Effector memory CD8-positive, alpha-beta T cell (primary cell): ENCODE measurements at places on chromosomes 16 and 17.

- DNase-seq: no peak
These were observed 44.3 kb downstream of the TRAF4 start for GRCh38 chr17:28788100-28788499.

- DNase-seq: no peak
These were observed 65.2 kb upstream of the ZNF469 start for GRCh38 chr16:88317613-88317965.

DNA sequence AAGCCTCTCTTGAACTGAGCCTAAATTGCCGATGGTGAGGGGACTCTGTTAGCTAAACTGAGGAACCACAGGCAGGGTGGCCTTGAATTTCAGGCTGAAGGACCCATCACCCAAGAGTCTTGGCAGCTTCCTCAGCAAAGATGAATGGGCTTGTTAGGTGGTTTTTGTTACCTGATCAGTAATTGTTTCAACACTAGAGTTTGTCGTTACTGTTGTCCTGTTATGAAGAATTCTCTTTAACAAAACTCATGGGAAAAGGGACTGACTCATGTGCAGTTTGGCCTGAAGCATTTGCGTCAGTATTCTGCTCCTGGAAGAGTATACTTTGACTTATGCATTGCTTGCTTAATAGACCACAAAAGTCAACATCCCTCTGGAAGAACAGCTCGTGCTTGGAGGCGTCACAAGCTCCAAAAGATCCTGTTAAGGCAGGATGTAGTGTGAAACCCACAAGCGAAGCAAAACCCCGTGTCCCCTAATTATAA, 206.0 kb downstream of the IRX3 start:
- no peak for DNase-seq

- no peak for DNase-seq
These were observed 17.1 kb upstream of the PHB1 start for GRCh38 chr17:49431743-49432142.

DNA sequence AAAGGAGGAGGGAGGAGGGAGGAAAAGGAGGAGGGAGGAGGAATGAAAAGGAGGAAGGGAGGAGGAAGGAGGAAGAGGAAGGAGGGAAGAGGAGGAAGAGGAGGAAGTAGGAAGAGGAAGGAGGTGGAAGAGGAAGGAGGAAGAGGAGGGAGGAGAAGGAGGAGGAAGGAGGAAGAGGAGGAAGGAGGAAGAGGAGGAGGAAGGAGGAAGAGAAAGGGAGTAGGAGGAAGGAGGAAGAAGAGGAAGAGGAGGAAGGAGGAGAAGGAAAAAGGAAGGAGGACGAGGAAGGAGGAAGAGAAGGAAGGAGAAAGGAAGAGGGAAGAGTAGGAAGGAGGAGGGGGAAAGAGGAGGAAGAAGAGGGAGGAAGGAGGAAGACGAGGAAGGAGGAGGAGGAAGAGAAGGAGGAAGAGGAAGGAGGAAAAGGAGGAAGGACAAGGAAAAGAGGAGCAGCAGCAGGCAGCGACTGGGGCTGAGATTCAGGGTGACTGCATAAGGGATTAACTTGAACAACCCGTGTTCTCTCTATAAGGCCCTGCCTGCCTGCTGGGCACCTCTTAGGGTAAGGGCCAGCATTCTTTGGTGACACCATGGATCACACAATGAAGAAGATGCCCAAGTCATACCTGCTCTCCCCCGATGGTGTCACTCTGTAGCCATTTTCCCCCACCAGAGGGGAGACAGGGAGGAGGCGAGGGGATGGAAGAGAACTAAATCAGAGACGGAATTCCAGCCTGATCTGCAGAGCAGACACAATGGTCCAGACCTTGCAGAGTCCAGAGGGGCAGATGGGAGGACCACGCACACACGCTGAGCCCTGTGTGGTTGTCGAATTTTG, 1.4 kb upstream of the IL34 start:
- no peak for DNase-seq

DNA sequence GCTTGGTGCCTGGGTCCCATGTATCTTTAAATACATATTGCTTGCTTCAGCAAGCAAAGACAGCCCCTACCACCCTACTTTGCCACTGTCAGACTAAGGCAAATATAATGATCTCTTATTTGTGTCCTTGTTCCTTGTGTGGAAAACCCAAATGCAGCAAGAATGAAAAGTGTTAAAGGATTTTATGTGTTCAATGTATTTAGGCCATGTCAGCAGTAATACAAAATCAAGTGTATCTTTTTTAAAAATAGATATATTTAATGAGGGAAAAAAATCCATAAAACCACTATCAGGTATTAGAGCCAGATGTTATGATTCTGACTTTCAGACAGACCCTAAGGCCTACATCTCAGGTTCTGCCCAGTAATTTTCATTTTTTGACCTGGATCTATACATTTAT, 374.5 kb downstream of the SEC14L1 start:
- no peak for DNase-seq

DNA sequence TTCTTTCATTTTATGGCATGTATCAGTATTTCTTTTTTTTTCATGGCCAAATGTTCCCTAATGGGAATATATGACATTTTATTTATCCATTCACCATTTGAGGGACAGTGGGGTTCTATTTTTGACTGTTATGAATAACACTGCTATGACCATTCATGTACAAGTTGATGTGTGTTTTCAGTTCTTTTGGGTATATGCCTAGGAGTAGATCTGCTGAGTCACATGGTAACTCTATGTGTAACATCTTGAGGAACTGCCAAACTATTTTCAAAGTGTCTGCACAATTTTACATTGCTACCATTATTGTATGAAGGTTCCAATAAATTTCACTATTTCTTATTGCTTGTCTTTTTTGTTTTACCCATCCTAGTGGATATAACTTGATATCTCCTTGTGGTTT, 223.0 kb downstream of the TANC2 start:
- DNase-seq: no peak

DNA sequence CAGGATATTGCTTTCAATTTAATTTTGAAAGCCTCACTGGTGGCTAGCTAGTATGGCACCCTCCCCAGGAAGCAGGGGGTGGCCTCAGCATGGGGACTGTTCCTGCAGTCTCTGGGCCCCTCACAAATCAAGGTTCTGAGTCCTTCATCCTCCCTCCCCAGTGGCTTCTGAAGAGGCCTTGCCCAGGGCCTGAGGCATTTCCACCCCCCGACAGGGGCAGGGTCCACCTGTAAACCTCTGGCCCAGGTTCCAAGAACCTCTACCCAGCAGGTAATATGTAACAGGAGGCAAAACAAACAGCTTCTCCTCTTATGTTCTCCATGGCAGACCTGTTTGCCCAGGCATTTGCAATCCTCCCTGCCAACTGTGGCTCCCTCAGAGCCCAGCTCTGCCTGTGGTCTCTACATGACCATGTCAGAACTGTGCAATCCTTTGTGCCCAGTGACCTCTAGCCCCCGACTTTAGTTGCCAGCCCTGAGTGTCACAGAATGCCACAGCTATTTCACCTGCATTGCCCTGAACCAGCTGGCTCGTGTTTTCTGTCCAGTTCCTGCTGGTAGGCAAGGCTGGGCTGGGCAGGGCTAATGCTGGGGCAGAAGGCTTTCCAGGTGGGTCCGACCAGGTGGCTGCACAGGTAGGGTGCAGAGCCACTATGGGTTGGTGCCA, 14.3 kb downstream of the ACSF2 start:
- DNase-seq: no peak
